ENCODE measurements at places on chromosomes 2 and 18.

- DNase-seq = no peak
These were observed 8.8 kb upstream of the SNED1 start for GRCh38 chr2:240989451-240990265.

DNA sequence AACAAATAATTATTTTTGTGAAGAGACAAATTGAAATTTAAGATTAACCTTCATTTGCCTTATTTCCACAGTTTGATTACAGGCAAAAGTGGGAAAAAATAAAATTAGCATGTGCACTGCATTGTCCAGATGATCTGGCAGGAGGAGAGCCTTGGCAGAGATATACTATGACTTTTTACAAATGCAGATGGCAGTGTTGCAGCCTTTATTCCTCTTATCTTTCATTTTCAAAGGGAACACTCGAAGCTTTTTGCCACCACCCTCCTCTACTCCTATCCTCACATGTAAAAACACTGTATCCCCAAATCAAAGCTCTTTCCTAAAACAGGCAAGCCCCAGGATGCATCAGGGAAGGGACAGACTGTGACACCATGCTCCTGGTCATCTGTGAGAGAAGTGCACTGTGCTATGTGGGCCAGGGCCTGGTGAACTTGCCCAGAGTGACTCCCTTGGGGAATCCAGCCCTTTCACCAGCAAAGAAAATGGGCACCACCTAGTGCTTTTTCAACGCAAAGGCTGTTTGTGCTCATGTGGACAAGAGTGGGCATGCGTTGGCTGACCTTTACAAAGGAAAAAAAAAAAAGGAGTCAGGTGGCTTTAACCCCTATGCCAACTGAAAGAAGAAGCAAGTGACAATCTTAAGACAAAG is 74.7 kb upstream of the ETAA1 start:
- peak; percentile 9 for DNase-seq

GRCh38 chr18:70132999-70133398 is 72.5 kb downstream of the RTTN start:
- DNase-seq = no peak

GRCh38 chr2:141301551-141301950 is 829.3 kb downstream of the LRP1B start:
- DNase-seq = no peak

DNA sequence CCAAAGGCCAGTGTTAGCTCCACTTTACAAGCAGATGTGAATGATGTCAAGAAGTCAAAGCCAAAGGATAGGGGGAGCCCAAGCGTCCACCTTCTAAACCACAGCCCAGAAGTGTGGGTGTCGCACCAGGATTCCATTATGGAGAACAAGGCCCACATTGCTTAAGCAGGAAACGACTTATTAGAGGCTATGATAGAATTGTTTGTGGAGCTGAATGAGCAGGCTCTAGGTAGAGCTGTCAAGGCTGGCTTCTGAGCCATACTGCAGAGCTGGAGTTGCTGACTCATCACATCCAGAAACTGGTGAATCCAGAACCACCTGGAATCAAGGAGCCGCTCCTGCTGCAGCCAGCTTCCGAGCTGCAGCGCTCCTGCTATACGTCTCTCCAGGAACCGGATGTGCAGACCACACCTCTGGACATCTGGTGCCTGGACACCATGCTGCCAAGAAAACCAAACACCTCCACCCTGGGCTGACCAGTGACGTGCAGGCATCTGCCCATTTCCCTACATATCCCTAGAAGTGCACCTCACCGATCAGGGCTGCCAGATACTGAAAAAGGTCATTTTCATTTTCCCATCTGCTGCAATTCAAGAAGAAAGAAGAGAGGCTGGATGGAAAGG is 6.2 kb upstream of the TWIST2 start:
- no peak for DNase-seq

GRCh38 chr18:49812286-49813068 is 856 bp downstream of the ACAA2 start:
- DNase-seq = peak; percentile 22

DNA sequence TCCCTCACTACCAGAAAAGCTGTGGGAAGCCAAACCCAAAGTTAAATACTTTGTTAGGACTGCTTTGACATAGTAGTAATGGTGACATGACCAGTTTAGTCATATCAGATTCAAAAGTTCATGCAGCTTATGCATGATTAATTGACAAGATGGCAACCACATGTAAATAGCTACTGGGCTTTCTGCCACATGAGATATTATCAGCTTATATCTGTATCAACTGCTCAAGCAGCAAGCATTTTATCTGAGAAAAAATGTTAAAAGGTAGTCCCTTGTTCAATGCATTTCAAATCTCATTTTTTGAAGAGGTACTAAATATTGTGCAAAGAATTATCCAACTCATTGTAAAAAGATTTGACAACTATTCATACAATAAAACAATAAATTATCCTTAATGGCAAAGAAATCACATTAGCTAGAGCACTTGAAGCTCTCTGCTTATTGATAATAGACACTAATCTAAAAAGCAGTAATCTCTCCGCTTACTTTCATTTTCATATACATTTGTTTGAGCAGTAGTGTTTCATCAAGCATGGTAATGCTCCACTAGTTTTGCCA is 993.6 kb upstream of the NXPH2 start:
- no peak for DNase-seq

DNA sequence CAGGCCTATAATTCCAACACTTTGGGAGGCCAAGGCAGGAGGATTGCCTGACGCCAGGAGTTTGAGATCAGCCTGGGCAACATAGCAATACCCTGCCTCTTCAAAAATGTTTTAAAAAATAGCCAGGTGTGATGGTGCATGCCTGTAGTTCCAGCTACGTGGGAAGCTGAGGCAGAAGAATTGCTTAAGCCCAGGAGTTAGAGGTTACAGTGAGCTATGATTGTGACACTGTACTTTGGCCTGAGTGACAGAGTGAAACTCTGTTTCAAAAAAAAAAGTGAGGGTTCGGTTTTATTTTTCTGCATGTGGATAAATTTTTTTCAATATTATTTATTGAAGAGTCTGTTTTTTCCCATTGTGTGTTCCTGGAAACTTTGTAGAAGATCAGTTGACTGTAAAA is 208.1 kb downstream of the SLC4A3 start:
- DNase-seq = no peak

GRCh38 chr2:150783896-150784295 is 296.4 kb upstream of the RND3 start:
- DNase-seq = no peak

DNA sequence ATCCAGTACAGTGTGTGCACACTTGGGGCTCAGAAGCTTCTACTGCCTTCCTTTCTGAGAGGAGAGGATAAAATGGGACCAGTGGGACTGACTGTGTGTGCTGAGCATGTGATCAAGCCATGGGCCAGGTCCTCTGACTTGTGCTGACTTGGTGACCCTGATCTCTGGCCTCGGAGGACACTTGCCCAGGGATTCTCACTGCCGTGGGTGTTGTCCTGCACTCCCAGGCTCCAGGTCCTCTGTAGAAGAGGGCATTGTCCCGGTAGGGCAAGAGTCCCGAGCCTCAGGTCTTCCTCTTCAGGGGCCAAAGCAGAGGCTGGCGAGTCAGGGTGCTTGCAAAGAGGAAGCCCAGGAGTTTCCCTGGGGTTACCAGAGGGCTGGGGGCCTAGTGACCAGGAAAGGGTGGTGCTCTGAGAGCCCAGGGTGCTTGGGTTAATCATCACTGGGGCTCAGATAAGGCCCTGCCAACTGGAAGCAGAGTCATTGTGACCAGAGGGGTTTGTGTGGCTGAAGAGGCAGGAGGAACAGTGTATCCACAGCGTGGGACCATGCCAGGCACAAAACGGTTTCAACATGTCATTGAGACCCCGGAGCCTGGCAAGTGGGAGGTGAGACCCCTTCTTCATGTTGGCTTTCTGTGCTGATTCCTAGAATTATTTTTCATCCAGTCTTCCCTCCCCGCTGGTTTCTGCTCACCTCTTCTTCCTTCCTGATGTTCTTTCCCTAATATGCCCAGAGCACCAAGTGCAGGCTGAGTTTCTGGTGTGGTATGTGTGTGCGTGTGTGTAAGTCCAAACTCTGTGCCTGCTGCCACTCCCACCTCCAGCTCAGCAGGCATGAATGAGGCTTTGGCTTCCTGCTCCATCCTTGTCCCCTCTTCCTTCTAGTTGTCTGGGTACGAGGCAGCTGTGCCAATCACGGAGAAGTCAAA is at the start of gene GCKR:
GCKR (plus strand) TSS at position 483 of the 931 bp plus-strand sequence; CDS start at position 549, 66 bp downstream.
- no peak for DNase-seq

DNA sequence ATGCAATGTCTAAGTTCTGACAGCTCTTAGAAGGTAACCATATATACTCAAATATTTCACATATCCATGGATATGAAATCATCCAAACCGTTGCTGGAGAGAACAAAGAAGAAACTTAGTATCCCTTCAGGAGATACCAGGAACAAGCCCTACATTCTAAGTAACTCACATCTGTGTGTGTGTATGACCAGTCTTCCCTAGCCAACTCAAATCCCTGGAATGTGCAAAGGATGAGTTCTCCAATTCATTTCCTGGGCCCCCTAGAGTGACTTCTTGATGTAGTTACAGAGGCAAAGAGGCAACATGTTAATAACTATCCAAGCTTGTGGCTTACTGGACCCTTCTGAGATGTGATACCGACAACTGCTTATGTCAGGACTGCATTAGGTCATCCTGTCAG is 20.1 kb downstream of the TPGS2 start:
- DNase-seq = peak; percentile 32

GRCh38 chr18:34128436-34128835 is 96.3 kb downstream of the NOL4 start:
- DNase-seq = no peak

DNA sequence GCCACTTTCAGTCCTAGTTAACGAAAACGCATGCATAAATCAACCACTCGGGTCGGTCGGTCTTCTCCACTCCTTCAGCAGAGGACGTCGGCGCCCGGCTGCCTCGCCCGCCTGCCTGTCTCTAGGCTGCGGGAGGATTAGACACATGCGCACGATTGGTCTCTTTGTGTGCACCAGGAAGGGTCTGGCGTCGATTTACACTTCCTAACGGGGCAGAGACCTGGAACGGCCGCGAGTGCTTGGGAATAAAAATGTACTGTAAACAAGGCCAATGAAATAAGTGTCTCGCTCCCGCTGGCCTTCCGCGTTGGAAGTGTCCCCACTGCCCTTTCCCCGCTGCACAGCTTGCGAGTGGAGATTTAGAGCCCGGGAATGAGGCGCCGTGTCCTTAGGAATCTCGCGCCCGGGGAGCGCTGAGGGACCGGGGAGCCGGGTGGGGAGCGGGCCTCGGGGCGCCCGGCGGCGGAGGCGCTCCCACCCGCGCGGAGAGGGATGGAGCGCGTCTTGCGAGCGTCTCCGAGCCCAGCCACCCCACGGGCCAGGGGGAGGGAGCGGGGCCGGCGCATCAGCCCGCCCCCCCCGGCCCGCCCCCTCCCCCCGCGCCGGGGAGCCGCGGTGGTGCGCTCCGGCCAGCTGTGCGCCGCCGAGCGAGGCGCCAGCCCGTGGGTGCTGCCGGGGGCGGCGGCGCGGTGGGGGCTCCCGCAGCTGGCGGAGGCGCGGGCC is at the start of gene DOK6:
DOK6 (plus strand) TSS at position 636 of the 723 bp plus-strand sequence.
- DNase-seq = peak; percentile 11

DNA sequence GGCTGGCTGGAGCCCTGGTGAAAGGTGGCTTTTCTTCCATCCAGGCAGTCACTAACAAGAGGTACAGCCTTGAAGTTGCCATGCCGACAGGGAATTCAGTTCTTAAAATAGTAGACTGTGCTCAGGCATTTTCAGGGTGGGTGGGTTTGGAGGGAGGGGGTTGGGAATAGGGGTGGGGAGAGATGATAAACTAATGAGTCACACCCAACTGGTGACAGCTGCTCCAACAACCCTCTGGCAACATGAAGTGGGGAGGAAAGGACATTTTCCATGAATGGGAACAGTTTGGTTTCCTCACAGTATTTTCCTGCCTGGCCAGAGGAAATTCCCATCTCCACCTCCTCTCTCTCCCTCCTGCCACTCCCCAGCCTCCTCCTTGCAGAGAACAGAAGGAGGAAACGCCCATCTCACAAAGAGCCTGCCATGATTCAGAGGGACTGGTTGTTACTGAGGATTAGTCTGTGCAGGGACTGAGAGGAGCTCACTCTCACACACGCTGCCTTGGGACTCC is 113.0 kb upstream of the SLC1A4 start:
- peak; percentile 69 for DNase-seq

- no peak for DNase-seq
These were observed 83.3 kb downstream of the MALT1 start for GRCh38 chr18:58754544-58755068.

- no peak for DNase-seq
These were observed 40.6 kb upstream of the MAP2 start for GRCh38 chr2:209383212-209383611.

DNA sequence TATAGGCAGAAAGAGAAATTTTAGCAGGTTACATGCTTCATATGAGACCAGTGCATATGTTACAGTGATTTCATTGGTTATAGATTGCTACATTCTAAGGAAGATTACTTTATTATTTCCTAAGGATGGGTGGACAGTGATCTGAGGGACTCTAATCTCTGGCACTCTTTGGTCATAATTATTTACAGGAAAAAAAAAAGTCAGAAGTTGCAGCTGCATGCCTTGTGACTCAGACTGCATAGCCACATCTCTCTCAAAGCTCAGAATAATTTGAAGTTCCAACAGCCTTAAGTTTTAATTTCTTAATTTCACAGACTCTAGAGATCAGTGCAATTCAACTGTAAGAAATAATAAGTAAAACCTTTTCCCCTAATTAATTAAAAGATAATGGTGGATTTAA is 27.1 kb upstream of the BARD1 start:
- DNase-seq = peak; percentile 5

Measured in foreskin melanocyte (primary cell).